ENCODE measurements at places on chromosomes 3 and 15.

DNA sequence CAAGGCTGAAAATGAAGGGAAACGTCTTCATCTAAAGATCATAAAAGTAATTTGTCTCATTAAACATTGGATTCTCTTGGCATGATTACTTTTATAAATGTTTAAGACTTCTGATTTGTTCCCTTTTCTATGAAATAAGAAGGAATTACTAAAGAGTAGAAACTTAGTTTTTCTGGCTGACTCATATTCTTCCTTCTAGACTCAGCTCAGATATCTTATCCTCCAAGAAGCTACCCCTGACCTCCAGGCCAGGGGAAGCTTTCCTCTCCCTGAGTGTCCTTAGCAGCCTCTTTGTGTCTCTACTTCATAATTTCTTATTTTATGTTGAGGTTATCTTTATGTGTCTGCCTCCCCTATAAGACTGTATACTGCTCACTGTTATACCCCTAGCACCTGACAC lies 291.9 kb upstream of the STT3B start:
- no peak for DNase-seq

GRCh38 chr3:148604270-148605085 lies 93.2 kb upstream of the AGTR1 start:
- no peak for DNase-seq

- no peak for DNase-seq
Measured at GRCh38 chr3:58754074-58754473, 87.5 kb upstream of the FAM3D start.

- no peak for DNase-seq
Measured at GRCh38 chr15:80619680-80620079, 75.4 kb upstream of the ABHD17C start.

DNA sequence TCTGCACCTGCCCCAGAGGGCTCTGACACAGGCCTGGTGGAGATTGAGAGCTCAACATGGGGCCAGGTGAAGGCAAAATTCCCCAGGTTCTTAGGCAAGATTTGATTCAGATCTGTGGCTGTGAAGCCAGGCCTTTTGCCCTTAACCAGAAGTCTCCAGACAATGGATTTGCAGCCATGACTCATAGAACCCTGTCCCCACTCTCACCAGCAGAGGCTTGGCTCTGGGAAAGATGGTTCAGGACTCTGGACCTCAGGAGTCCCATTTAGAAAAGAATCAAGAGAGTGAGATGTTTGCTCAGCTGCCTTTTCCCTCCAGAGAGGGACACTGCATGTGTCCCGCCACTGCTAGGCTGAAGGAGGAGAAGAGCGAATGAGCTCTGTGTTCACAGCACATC lies 361.4 kb upstream of the ICE2 start:
- no peak for DNase-seq

- DNase-seq: no peak
Measured at GRCh38 chr3:128597900-128598299, 52.7 kb downstream of the RPN1 start.

- DNase-seq: no peak
Measured at GRCh38 chr15:65920825-65921309, 51.6 kb downstream of the RAB11A start.

DNA sequence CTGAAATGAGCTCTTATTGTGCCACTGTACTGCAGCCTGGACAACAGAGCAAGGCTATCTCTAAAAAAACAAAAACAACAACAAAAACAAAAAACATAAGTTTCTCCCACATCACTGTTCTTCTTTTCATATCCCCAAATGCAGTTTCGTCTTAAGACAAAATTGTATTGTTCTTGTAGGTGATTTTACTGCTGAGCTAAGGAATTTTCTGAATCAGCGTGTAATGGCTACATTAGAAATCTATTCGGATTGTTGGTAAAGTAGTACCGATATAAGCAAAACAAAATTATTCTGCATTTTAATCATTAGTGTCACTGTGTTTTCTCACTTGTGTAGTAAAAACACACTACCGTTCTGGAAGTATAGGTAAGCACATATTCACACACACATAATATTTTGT lies 512.5 kb downstream of the ROBO1 start:
- DNase-seq: no peak

GRCh38 chr3:132006605-132007204 lies 28.1 kb downstream of the CPNE4 start:
- peak; percentile 63 for DNase-seq

GRCh38 chr3:194447161-194447560 lies 39.6 kb downstream of the ATP13A3 start:
- no peak for DNase-seq

GRCh38 chr3:72960812-72961518 lies 35.6 kb upstream of the PPP4R2 start:
- peak; percentile 36 for DNase-seq

DNA sequence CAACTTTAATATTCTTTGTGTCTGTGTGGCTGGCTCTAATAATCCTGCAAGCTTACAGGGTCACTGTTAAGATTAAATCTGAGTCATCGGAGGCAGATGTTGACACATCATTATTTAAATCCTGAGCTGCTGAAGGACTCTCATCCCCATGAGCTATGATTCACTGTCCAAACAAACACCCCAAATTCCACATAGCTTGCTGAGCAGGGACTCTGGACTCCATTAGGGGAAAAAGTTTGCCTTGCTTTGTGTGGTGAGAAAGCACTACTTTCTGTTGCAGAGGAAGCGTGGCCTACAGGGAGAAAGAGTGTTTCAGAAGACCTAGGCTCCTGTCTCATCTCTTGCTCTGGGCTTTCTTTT lies 213.7 kb downstream of the PDCD6IP start:
- DNase-seq: no peak

DNA sequence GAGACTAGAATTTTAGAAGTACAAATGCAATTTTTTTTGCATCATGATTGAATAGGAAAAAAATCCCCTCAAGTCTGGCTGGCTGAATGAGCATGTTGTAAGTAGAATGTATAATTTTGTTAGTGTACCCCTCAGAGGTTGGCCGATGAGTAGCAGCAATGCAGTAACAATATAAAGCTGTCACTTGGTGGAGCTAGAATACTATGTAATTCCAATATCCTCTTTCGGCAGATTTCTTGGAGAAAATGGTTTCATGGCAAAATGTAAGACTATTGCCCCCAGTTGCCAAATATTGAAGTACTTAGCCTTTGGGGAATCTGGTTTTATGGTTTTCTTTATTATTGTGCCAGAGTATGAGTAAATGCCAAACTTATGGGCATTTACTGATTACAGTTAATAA lies 39.8 kb upstream of the SGO1 start:
- peak; percentile 62 for DNase-seq

DNA sequence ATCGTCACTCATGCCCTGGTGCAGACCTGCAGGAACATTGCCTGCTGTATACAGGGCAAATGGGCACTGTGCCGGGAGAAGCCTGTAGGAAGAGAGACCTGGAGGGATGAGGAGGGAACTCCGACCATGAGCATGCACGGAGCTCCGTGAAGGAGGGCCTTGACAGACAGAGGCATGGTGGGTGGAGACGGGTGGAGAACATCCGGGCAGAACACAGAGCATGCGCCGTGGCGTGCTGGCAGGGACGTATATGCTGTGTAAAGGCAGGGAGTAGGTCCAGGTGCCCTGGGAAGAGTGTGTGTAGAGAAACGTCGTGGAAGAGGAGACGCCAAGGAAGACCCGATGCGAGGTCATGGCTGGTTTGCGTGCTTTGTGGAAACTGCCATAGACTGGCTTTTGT lies 133.0 kb upstream of the FAN1 start:
- no peak for DNase-seq

DNA sequence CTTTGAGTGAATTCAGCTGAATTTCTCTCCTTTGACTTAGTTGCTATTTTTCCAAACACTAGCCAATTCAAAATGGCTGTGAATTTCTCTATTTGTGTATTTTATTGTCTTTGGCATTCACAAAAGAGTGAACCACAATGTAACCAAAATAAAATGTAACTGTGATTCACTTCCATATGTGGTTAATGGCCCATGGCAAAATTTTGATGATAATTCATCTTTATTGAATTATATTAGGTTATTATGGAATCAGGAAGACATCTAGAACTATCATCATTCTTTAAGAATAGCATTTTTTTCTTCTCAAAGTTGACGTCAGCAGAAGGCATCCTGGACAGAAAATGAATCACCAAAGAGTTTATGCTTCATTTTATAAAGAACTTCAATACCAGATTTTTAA lies 705.3 kb upstream of the NAALADL2 start:
- no peak for DNase-seq

DNA sequence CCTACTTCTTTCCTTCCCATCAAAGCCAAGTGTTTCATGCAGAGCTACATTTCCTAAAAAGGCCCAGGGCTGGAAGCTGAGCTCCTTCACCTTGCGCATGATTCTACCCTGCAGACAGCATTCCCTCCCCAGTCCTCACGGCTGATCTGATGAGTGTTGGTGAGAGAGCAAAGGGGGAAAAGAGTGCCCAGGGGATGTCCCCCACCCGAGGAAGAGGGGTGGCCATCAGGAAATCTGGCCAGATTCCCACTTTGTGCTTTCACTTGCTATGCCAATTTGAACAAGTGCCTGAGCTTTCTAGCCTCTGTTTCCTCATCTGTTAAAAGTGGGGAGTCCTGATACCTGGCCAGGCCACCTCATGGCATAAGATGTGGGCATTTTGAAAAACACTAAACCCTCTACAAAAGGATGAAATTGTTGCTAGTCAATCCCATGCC lies 231.0 kb upstream of the TLE3 start:
- no peak for DNase-seq

GRCh38 chr15:82105451-82106215 lies 59.8 kb upstream of the MEX3B start:
- no peak for DNase-seq

DNA sequence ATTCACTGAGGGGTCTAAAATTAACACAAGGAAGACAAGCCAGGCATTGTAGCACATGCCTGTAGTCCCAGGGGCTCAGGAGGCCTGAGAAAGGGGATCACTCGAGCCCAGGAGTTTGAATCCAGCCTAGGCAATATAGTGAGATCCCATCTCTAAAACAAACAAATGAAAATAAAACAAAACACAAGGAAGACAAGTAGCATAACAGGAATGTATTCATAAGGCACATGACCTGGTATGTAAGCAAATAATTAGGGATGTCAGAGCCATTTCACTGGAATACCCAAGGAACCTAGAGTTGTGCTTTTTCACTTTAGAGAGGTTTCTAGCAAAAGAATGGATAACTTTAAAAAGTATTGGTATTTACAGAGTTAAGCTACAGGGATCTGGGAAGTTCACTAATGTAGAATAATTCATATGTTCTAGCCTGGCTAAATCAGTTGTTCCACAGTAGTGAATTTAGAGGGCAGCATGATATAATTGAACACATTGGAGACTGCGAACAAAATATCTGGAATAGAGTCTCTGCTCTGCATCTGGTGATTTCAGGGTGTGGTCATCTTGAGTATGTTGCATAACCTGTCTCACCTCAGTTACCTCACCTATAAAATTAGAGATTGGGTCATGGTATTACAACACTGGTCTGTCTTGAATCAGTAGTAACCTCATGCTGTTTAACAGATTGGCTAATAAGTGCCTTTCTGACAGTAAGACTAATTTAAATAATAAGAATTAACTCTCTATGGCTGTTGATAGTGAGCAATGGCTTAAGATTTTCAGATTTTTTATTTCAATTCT lies 9.3 kb downstream of the GRAMD1C start:
- no peak for DNase-seq

DNA sequence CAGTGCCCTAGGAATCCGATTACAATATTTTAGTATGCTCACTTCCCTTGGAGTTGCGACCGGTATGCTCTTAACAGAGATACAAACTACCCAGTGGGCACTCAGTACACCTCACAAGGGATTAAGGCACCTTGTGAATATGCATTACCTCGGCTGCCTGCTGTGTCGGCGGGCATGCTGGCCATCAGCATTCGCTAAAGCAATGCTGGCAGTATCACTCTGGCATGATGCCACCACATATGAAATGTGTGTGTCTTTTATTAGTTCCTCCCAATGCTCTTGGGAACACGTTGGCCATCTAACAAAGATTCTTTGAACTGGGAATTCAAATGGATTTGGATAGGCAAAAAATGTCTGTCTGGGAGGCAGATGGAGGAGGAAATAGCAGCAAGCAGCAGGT lies 67.4 kb upstream of the FOXB1 start:
- DNase-seq: no peak

DNA sequence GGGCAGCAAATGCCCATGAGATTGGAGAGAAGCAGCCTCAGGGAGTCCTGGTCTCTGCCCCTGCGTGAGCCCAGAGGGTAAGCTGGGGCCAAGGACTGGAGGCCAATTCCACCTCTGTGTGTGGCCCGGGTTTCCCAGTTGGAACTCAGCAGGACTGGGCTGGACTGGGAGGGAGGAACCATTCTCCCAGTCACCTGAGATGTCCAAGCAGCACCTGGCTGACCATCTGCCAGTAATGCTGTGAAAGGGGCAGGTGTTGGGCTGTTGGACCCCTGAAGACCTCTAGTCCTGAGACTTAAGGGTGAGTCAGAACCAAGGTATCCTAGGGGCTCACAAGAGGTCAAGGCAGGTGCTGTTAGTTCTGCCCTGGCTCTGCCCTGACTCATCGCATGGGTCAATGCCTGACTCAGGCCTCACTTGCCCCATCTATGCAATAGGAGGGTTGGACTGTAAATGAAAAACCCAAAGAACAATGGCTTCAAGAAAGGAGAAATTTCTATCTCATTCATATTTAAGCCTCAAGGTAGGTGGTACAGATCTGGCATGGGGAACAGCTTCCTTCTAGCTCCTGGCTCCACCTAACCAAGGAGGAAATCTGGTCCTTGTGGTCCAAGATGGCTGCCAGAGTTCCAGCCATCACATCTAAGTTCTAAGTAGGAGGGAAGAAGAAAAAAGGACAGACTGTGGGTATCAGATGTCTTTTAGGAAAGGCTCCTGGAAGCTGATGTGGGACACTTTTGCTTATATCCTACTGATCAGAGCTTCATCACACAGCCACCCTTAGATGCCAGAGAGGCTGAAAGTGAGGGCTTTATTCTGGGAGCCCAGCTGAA lies 111.3 kb downstream of the FBLN2 start:
- no peak for DNase-seq

DNA sequence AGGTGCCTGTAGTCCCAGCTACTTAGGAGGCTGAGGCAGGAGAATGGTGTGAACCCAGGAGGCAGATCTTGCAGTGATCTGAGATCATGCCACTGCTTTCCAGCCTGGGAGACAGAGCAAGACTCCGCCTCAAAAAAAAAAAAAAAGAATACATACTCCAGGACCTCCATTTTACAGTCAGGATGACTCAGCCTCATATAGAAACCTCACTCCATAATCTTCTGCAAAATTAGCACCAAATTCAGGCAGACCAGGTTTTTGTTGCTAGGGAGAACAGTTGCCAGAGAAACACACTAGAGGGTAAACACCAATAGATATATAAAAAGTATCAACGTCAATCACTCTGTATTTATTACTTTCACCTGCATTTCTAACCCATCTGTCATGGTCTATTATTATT lies 28.3 kb upstream of the AP3B2 start:
- peak; percentile 26 for DNase-seq

GRCh38 chr3:10454907-10455544 lies 50.4 kb downstream of the ATP2B2 start:
- no peak for DNase-seq
